ENCODE measurements at places on chromosomes 12 and 14.

DNA sequence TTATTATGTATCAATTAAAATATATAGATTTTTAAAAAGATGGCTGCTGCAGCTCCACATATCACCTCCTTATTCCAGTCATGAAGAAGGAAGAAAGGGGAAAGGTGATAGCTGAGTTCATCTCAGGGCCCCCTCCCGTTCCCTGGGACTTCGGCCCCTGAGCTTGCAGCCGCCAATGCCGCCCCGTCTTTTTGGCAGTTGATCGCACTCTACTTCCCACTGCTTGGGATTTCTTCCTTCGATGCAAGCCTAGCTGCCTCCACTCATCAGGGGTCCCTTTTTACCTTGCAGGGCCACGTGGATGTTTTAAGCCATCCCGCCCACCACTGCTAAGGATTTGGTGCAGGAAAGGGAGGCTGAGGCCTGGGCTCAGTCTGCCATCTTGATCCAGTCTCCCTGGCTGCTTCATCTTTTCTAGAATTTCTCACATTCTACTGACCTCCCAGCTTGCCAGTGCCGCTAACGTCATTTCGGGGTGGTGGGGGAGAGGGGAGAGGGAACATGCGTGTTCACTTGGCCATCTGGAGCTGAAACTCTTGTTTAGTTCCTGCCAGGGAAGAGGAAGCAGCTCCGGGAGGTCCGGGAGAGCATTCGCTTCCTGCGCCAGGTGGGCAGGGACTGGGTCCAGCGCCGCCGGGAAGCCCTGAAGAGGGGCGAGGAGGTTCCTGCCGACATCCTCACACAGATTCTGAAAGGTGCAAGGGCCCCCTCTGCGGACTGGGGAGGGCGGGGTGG lies 31.3 kb downstream of the CYP46A1 start:
- DNase-seq = no peak

DNA sequence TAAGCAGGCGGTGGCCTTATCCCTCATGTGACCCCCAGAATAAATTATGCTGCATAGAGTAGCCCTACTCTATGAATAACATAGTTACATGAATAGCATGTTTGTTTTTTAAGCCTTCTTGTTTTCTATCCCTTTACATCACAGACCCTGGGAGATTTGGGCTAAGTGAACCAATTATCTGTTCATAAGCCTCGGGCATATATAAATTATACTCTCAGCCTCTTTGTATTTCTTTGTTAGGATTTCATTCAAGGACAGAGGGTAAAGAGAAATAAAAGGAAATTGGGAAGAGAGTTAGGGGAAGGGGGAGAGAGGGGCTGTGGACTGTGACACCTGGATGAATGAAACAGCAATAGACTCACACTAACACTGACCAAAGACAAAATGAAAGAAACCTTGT lies 35.3 kb upstream of the RTRAF start:
- DNase-seq = no peak

- DNase-seq = no peak
Measured at GRCh38 chr14:23486036-23486435, 16.5 kb downstream of the NGDN start.

- no peak for DNase-seq
Measured at GRCh38 chr12:67483871-67484554, 164.5 kb upstream of the DYRK2 start.

GRCh38 chr14:36009643-36010042 lies 166.9 kb downstream of the PTCSC3 start:
- DNase-seq = no peak

GRCh38 chr12:50690925-50691324 lies 73.0 kb upstream of the ATF1 start:
- peak; percentile 52 for DNase-seq

DNA sequence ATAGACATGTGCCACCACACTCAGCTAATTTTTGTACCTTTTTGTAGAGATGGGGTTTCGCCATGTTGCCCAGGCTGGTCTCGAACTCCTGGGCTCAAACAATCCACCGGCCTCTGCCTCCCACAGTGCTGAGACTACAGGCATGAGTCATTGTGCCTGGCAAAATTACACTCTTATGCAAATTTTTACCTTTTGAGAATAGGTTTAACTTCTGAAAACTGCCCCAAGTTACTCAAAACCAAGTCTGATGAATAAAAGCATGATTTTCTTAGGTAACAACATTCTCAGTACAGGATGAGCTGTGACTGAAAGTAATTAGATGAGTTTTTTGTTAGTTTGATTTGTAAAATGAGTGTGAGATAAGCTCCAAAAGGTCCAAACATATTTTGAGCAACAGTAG lies 166.0 kb downstream of the RPS29 start:
- DNase-seq = no peak

GRCh38 chr12:639566-639965 lies 23.7 kb downstream of the NINJ2 start:
- no peak for DNase-seq
